ENCODE measurements at places on chromosomes 6 and 20.

DNA sequence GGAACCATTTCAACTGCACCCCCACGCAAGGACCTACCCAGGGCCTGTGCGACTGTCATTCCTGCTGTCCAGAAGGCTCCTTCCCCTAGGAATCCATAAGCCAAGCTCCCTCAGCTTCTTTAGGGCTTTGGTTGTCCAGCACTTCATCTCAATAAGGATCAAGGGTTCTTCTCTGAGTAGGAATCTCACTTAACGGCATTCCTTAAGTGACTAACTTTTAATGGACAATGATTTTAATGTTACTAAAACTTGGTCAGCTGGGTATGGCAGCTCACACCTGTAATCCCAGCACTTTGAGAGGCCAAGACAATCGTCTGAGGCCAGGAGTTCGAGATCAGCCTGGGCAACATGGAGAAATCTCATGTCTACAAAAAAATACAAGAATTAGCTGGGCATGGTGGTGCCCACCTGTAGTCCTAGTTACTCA is 13.4 kb downstream of the UBE2V1 start:
- no peak for DNase-seq

GRCh38 chr6:69179681-69180080 is 544.6 kb downstream of the ADGRB3 start:
- no peak for DNase-seq

- DNase-seq: no peak
Observed at GRCh38 chr6:11211254-11211653, 21.2 kb downstream of the NEDD9 start.

- no peak for DNase-seq
Observed at GRCh38 chr6:157838718-157839430, 15.8 kb downstream of the SNX9 start.

- no peak for DNase-seq
Observed at GRCh38 chr6:89489078-89489477, 56.1 kb downstream of the ANKRD6 start.

GRCh38 chr20:42118409-42119125 is 500.4 kb upstream of the CHD6 start:
- DNase-seq: no peak

GRCh38 chr6:137746264-137746663 is 120.8 kb upstream of the TNFAIP3 start:
- no peak for DNase-seq

GRCh38 chr6:119979862-119980261 is 630.3 kb upstream of the MAN1A1 start:
- DNase-seq: no peak

GRCh38 chr6:139943391-139943790 is 568.9 kb upstream of the CITED2 start:
- DNase-seq: no peak

- no peak for DNase-seq
Observed at GRCh38 chr6:148324297-148324985, 18.2 kb upstream of the SASH1 start.

DNA sequence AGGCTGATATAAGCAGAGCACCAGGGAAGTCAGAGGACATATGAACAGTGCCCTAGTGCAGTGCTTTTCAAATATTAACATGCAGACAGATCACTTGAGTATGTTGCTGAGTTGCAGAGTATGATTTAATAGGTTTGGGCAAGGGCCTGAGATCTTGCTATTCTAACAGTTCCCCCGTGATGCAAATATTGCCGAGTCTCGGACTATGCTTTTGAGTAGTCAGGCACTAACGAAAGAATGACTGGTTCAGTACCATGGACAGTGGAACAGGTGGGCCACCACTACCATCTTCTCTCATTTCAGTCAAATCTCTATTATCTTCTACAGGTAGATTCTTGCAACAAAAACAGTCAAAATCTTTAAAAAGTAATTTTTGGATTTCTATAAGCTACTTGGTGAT is 3.7 kb upstream of the TMEM200A start:
- no peak for DNase-seq

- DNase-seq: peak; percentile 72
Observed at GRCh38 chr6:7389451-7390225, at the start of the genes CAGE1 and RIOK1. TSS of gene CAGE1 (minus strand) at chr6:7389742. CDS start at chr6:7387173, 2,569 bp downstream. TSS of gene RIOK1 (plus strand) at chr6:7389808. CDS start at chr6:7390003, 195 bp downstream.

- DNase-seq: no peak
Observed at GRCh38 chr6:137148306-137149034, 25.0 kb downstream of the IL22RA2 start.

GRCh38 chr20:7151676-7152470 is 384.4 kb downstream of the BMP2 start:
- no peak for DNase-seq

DNA sequence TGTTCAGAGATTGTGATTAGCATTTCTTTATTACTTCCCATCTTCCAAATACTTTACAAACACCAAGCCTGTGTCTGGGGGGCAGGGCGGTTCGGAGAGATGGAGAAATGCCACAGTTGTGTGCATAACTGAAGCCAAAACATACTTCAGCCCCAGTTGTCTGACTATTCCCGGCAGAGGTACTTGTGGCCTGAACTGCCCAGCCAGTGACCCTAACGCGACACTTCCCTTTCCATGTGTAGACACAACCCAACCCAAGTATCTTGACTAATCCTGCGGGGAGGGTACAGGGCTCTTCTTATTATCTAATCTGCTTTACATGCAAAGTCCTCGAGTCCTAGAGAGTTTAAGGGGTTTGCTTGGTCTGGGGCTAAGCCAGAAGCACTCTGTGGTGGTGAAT is 46.2 kb downstream of the ISM1 start:
- no peak for DNase-seq

DNA sequence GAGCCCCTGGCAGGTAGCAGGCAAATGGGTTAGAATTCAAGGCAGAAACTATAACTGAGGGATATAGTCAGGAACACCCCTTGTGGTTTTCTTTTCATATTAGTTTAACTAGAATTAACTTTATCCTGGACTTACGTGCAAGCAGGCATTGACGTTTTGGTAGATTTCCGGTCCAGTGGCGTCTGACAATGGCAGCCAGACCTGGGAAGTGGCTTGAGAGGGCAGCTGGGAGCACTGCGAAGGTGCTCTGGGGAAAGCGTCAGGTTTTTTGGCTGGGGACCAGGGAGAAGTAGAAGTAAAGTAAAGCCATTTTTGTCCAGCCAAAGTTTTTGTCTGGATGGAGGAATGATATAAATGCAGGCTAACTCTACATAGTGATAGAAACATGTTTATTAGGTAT is 8.4 kb upstream of the ACSS1 start:
- DNase-seq: no peak

GRCh38 chr20:44963325-44964215 is 2.7 kb upstream of the STK4 start:
- no peak for DNase-seq

- DNase-seq: no peak
Observed at GRCh38 chr6:130927305-130927704, 100.1 kb downstream of the SMLR1 start.

DNA sequence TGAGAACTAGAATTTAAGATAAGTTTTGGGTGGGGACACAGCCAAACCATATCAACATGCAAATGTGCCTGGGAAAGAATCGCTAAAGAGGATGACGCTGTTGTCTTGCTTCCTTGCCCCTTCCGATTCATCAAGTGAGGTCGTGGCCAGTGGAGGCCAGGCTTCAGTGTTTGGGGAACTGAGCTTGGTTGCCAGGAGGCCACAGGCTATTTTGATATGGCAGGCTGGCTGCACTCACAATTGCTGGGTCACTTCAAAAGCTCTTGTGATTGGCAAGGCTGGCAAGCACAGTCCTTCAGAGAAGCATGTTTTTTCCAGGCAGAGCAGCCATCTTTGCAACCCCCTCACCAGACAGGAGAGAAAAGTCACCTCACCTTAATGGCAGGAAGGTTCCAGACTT is 45.8 kb downstream of the SAMD5 start:
- no peak for DNase-seq

Measured in anterior cingulate cortex (tissue), 58 donors.